ENCODE measurements at places on chromosomes 7 and 10. TPM values are rescaled to one million over a fixed set of nuclear protein-coding genes. Genes with fewer than 3 reads are reported as not detected.

DNA sequence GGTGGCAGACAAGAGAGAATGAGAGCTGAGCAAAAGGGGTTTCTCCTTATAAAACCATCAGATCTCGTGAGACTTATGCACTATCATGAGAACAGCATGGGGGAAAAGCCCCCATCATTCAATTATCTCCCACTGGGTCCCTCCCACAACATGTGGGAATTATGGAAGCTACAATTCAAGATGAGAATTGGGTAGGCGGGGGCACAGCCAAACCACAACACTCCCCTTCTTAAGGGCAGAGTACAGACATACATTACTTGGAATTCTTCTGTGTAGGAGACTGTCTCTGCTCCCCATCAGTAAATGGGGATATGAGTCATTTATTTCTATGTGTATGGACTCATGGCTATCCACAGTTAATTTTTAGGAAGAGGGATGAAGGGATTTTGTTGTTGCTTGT is 31.2 kb downstream of the FAM171A1 start:
- DNase-seq: no peak

DNA sequence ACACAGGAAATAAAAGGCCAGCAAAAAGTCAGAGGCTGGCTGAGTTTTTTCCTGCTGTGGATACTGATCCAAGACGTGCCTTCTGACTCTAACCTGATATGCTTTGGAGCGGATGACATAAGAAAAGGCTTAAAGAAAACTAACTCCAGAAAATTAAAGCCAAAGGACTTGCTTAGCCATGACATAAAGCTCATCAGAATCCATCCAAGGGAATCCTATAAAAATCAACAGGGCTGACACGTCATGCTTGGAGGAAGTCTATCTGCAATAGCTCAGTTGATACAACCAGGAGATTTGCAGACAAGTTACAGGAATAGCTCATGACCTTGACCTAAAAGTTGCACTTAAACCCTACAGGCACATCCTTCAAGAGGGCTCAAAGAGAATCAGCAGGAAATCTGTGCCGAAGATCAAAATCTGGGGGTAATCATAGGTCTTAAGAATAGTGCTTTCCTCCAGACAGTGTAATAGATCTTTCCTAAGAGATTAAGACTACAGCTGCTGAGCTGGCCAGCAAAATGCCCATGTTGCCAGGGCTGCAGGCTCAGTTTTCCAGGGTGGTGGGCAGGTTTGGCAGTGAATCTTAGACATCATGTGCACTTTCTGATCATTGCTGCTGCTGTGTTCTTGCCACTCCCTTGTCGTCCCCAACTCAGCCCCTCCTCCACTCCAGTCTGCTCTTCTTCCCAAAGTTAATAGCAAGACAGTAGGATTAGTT is 111.5 kb upstream of the SVIL start:
- peak; percentile 72 for DNase-seq

GRCh38 chr10:5906651-5907050 is 16.6 kb downstream of the FBH1 start:
- DNase-seq: no peak

- peak; percentile 81 for DNase-seq
Observed at GRCh38 chr7:151252961-151253711, 4.6 kb upstream of the SMARCD3 start.

GRCh38 chr10:124092250-124092859 is 1.0 kb downstream of the CHST15 start:
- DNase-seq: peak; percentile 76

- no peak for DNase-seq
Observed at GRCh38 chr7:157497744-157498651, 161.2 kb downstream of the DNAJB6 start.

DNA sequence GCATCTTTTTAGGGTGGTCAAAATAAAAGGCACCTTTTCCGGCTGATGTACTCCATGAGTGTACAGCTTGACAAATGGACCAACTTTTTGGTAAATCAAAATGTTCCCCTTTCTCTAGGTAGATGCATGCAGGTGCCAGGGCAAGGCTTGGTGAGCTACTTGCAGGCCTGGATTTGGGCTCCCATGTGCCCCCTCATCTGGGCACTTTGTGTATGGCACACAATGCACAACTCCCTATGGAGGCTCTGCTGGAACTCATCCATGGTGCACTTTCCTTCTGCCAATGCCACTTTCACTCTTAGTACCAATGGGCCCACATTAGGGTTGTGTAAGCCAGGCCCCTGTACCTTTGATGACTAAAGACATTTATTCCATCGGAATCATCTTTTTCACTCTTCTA is 300.8 kb downstream of the SDHAF3 start:
- no peak for DNase-seq

The NUTM2A gene
- 3.1 TPM for polyA plus RNA-seq

The AHR gene
- polyA plus RNA-seq: 11.1 TPM

The RSPH10B2 gene
- 0.19 TPM for polyA plus RNA-seq

The OPALIN gene
- polyA plus RNA-seq: not detected

Measured in muscle of leg (tissue), 16 donors.